ENCODE measurements at places on chromosomes 6 and 20.

DNA sequence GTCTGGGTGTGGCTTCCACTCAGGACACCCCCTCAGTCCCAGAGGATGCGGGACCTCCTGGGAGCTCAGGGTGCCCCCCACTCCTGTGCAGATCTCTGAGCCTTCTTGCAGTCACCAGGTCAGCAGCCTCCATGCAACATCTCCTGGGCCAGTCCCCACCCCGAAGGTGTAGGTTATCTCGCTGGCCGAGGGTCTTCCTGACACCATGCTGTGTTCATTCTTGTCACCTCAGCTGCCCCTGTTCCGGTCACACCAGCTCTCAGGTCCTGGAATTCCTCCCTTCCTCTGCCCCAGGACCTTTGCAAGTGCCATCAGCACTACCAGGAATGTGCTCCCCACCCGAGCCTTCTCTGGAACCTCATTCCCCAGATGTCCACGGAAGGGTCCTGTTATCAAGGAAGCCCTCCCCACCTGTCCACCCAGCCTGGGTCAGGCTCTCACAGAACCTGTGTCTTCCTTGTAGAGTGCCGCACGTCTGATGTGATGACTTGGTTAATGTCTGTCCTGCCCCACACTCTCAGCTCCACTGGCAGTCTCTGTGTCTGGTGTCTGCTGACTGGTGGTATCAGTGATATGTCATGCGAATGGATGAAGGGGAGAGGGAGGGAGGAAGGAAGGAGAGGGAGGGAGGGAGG lies 329.6 kb downstream of the TAF4 start:
- no peak for DNase-seq

GRCh38 chr6:10048370-10049297 lies 366.2 kb downstream of the TFAP2A start:
- DNase-seq = no peak

DNA sequence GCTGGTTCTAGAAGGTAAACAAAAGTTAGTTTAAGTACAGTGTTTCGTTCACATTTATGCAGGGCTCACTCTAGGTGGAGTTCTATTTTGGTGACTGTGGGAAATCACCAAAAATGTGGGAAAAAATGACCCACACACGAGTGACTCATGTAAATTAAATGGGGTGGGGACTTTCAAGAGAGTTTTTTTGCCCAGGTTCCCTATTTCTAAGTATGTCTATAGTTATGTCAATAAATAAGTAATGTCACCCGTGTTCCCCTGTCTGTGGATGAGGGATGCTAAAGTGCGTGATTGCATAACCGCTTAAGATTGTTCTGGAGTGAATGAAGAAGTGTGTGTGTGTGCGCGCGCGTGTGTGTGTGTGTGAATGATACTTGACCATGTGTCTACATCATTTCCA lies 69.1 kb downstream of the MYB start:
- DNase-seq = no peak

- DNase-seq = no peak
These were observed 56.5 kb downstream of the PLEKHG1 start for GRCh38 chr6:150656156-150656555.

DNA sequence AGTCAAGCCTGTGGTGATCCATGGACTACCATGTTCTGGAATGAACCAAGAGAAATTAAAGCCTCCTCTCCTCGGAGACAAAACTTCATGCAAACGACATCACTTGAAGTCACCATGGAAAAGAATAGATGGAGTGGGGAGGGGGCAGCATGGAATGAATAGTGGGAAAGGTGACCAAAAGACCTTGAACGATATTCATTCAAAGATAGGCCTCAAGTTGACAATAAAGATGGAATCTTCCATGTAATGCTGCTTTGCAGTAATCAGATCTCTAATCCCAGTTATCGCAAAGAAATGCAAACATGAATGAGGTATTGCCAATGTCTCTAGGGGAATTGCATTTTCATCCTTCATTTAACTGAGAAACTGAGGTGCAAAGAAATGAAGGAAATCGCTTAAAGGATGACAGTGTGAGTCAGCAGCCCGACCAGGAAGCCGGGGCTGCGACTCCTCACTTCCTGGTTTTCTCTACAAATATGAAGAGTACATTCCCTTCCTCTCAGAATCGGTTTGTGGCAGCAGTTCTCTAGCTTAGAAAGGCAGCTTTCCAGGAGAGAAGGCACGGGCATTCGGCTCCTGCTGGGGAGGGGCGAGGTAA lies 65.6 kb upstream of the RREB1 start:
- no peak for DNase-seq

GRCh38 chr6:149969635-149970034 lies 5.9 kb downstream of the ULBP1 start:
- no peak for DNase-seq

DNA sequence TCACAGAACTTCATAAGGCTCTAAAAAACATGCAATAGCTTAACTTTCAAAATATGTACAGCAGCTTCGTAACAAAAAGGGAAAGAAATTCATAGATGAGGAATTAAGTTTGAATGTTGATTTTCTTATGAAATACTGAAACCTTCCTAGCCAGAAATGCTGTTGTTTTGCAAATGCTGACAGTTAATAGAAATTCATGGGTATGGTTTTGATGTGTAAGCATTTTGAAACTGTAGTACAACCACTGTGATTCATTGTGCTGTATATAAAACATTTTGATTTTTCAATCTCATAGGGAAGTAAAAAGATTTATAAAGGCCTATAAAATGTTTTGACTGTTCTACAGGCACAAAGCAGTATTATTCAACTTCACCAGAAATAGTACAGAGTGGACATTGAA lies 228.4 kb upstream of the EYS start:
- DNase-seq = no peak

- peak; percentile 14 for DNase-seq
These were observed 132.6 kb upstream of the RAB32 start for GRCh38 chr6:146410851-146411595.

DNA sequence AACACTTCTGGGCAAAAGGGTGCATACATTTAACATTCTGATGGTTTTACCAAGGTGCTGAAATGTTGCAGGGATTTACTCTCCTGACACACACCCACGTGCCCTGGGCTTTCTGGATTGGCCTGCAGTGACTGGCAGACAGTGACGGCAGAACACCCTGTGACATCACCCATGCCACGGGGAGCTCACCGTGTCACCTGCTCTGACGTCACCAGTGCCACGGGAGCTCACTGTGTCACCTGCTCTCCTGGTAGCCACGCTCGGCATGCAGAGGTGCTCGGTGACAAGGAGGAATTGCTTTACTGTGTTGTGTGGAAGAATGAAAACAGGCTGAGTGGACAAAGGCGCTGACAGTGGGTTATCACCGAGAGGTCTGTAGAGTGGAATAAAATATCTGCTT lies 99.3 kb downstream of the RAMACL start:
- DNase-seq = no peak

- peak; percentile 9 for DNase-seq
These were observed 36.7 kb upstream of the CHD6 start for GRCh38 chr20:41654884-41655283.

GRCh38 chr20:54324652-54325285 lies 116.9 kb downstream of the PFDN4 start:
- no peak for DNase-seq

DNA sequence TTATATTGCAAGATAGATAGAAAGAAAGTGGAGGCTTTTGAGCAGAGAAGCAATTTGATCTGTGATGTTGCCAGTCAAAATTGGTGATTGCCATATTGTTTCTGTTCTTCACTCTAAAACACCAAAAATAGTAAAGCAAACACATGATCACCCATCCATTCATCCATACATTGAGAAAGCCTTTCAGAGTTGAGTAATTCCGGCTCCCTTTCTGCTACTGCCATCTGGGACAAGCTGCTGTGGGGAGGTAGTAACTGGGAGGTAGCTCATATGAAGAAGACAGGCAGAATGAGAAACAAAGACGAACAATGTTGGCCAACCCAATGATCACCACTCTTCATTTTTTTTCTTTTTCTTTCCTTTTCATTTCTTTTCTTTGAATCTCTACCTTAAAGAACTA lies 51.1 kb upstream of the HBS1L start:
- DNase-seq = no peak

DNA sequence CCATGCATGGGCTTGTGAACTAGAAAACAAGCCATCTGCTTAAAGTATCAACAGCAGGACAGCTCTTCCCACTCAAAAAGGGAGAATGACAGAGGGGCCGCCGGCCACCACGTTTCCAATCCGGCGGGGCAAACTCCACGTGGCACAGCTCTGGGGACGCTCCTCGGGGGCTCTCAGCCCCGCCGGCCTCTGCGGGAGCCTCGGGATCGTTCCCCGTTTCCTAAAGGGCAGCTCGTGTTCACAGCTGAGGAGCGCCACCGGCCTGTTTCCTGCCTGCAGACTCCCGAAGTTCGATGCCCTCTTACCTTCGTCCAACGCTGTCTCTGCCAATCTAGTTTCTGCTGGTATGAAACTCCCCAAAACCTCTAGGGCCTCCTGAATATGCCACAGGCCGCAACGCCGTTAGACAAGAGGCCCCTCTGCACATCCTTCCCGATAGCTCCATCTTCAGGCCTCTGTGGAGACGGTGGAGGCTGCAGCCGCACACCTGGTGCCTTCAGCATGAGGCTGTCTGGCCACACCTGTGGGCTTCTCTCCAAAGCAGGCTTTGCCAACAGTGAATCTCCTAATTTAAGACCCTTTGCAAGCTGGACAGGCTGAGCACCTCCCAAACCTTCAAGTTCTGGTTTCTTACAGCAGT lies 46.5 kb downstream of the KCNQ2 start:
- DNase-seq = no peak

GRCh38 chr6:99270826-99271225 lies 78.6 kb downstream of the FAXC start:
- DNase-seq = no peak

- no peak for DNase-seq
These were observed 1.4 kb upstream of the CHD6 start for GRCh38 chr20:41619360-41620100.

GRCh38 chr20:44706301-44707017 lies 8.7 kb upstream of the CCN5 start:
- no peak for DNase-seq

DNA sequence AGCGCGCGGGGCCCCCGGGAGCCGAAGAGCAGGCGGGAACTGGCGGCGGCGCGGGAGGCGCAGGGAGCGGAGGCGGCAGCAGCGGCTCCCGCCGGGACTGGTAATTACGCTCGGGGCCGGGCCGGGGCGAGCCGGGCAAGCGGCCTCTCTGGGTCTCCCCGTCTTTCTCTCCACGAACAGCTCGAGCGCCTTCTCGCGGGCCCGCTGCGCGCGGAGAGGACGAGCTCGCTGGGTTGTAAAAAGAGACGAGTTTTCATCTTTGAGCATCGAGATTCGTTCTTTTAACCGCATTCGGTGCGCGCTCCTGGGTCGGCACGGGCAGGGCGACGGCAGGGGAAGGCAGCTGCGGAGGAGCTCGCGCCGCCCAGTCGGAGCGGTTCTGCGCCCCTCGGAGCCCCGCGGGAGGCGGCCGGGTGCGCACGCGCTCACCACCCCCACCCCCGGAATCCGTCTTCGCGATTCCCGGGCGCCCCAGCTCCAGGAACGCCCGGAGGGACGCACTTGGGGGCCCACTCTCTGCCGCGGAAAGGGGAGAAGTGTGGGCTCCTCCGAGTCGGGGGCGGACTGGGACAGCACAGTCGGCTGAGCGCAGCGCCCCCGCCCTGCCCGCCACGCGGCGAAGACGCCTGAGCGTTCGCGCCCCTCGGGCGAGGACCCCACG lies 38.0 kb downstream of the YTHDF1 start:
- DNase-seq = no peak

DNA sequence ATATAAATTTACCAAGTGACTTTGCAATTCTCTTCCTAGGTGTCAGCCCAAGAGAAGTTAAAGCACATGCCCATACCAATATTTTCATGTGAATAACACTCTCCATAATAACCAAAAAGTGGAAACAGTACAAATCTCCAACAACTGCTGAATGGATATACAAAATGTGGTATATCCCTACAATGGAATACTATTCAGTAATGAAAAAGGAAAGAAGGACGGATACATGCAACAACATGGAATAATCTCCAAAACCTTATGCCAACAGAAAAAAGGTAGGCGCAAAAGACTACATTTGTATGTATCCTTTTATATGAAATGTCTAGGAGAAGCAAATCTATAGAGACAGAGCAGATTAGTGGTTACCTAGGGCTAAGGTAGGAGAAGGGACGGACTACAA lies 487.7 kb upstream of the ID4 start:
- no peak for DNase-seq

- no peak for DNase-seq
These were observed 38.6 kb upstream of the SLC23A2 start for GRCh38 chr20:5039889-5040288.

DNA sequence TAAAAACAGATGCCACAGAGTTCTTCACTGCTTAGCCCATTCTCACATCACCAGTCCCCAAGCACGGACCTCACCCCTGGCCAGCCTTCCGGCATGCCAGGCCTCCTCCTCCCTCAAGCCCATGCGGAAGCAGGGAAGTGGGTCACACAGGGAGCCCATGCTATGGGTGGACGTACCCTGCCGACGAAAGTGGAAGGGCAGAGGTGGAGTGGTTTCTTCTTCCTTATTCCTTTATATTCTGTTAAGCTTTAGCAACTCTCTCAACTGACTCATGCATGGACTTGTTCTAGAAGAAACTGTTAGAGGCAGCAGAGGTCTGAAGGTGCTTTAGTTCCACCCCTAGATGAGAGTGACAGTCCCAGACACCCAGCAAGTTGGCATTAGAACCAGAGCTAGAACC lies 118.6 kb downstream of the LY86 start:
- no peak for DNase-seq

DNA sequence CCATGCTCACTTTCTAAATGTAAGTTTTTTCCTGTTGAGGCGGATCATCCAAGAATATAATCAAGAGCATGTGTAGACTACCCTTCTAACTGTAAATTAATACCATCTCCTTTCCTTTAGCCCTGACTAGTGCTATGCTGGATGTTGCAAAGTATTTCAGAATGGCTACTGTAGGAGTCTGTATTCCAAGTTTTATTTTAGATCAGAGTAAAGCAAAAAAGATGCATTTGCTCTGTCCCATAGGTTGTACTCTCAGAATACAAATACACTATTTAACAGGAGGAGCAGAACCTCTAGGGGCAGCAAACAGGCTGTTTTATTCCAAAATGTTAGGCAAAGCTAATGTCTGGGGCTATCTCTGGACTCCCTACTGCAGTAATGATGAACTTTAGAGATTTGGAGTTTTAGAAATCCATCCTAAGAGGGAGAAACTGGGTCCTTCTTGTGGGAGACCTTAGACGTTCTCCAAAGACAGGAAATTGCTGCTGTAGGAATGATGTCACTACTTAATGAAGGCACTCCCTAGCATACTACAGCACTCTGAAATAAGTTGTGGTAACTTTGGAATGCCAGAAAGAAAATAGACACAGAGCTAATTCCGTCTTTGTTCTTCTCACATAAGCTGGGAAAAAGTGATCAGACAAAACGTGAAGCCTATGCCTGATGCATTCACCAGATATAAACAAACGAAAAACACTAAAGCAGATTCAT lies 392.4 kb upstream of the HS3ST5 start:
- no peak for DNase-seq

- peak; percentile 90 for DNase-seq
These were observed 200.7 kb upstream of the BMP2 start for GRCh38 chr20:6566821-6567220.

- no peak for DNase-seq
These were observed 15.8 kb upstream of the CEP162 start for GRCh38 chr6:84243240-84243639.

- no peak for DNase-seq
These were observed 26.4 kb downstream of the GDAP1L1 start for GRCh38 chr20:44273231-44274215.

- DNase-seq = no peak
These were observed 47.1 kb upstream of the TBC1D7 start for GRCh38 chr6:13375360-13375878.
